ENCODE measurements at places on chromosomes 12 and 14.
A peak's percentile ranks its signal among the peaks of the same experiment; 100 is the strongest.

DNA sequence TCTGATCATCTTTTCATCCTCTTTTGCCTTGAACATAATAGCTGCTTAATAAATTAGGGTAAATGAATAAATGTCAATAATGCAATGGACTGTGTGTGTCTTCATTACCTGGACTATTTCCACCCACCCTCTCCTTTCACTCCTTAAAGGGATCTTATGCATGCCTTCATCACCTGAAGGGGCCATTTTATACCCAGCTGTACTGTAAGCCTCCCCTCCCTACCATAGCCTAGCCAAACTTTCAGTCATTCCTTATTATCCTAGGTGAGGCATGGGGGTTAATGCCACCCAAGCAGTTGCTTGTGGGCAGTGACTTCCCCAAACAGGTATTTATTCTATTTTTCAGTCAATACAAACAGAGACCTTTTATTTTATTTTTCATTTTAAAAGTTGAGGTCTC lies 127.8 kb upstream of the PARP11 start:
- no peak for DNase-seq

GRCh38 chr14:86518298-86518697 lies 988.4 kb downstream of the FLRT2 start:
- no peak for DNase-seq

DNA sequence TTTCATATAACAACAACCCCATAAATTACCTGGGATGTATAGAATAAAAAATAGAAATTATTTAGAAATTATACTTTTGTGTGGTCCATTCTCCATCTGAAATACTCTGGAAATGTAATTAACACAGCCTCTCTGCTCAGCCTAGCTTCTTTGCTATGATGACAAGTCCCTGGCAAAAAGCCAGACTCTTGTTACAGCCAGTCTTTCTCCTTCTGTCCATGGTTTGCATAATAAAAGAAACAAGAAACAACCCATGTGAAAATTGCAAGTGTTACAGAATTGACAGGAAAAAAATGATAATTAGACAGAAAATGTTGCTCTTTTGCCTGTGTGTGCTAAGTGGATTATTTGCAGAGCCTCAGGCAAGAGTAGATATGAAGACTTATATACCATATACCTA lies 61.3 kb downstream of the C12orf50 start:
- DNase-seq: no peak

DNA sequence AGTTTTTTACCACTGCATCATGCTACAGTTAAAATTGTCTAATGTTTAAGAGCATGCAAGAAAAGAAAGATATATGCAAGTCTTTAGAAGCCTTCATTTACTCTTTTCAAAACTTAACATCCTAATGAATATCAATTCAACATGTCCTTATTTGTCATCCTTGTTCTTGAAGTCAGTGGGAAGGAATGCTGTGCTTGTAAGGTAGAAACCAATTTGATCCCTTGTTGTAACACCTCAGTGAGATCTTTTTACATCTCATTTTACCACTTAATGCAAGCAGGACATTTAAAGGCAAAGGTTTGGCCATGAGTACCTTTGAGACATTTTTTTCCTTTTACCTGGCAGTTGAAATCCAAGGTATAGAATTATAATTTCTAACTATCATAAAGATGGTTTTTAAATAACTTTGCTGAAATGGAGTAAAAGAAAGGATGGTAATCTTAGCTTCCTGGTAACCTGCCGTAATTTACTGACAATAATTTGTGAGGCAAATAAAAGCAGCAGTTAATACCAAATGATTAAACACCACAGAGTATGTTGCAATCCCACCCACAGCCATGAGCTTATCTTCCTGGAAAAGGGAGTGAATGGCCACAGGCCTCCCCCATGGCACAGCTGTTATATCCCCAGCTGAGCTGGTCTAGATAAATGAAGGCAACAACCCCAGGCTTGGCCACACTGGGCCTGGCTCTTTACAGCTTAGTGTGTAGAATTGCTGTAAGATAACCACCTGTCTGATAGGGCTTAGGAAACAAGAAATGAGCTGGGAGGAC lies 33.2 kb upstream of the STRN3 start:
- DNase-seq: no peak

- no peak for DNase-seq
These were observed 11.1 kb upstream of the KRT1 start for GRCh38 chr12:52691076-52691840.

GRCh38 chr14:91679273-91679672 lies 52.6 kb downstream of the CATSPERB start:
- DNase-seq: no peak

DNA sequence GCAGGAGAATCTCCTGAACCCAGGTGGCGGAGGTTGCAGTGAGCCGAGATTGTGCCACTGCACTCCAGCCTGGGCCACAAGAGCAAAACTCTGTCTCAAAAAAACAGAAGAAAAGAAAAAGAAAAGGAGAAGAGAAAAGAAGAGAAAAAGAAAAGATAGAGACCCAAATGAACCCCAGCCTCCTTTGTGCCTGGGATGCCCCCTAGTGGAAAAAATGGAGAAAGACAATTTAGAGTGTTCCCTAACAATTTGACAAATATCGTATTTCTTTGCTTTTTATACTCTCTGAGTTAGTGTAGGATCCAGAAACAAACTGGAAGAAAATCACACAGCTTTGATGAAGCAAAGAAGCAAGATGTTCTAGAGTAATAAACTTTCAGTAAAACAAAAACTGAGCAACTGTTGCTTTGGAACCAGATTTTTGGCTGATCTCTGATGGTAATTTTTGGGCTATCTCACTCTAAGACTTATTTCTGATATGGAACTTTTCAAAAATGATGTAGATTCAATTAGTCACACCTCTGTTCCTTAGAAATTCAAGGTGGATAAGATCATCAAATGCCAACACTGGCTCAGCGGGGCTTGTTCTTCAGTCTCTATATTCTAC lies 18.6 kb upstream of the PRKAB1 start:
- DNase-seq: no peak

- no peak for DNase-seq
These were observed 9.0 kb downstream of the CCDC85C start for GRCh38 chr14:99595034-99595433.

- DNase-seq: peak; percentile 33
These were observed at the start of gene PKP2 for GRCh38 chr12:32896432-32897280. TSS of gene PKP2 (minus strand) at chr12:32896777. CDS start at chr12:32896731, 46 bp downstream.

DNA sequence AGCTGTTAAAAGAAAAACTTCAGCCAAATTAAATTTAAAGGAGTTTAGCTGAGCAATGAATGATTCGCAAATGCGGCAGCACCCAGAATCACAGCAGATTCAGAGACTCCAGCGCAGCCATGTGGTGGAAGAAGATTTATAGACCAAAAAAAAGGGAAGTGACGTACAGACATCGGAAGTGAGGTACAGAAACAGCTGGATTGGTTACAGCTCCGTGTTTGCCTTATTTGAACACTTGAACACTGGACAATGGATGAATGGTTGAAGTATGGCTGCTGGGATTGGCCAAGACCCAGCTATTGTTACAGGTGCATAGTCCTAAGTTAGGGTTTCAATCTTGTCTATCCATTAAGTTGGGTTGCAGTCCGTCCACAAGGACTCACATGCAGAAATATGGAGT lies 42.6 kb downstream of the GALNT8 start:
- no peak for DNase-seq

DNA sequence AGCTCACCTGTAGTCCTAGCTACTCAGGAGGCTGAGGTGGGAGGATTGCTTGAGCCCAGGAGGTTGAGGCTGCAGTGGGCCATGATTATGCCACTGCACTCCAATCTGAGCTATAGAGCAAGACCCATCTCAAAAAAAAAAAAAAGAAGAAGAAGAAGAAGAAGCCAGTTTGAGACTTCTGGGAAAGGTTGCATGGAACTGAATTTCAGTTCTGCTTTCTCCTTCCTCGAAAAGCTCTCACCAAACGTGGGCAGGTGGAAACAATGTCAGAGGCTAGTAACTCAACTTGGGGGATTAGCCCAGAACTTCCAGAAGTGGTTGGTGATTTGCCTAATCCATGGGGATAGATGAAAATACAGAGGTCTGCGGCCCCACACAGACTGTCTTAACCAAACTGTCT lies 18.7 kb downstream of the FLVCR2 start:
- no peak for DNase-seq

DNA sequence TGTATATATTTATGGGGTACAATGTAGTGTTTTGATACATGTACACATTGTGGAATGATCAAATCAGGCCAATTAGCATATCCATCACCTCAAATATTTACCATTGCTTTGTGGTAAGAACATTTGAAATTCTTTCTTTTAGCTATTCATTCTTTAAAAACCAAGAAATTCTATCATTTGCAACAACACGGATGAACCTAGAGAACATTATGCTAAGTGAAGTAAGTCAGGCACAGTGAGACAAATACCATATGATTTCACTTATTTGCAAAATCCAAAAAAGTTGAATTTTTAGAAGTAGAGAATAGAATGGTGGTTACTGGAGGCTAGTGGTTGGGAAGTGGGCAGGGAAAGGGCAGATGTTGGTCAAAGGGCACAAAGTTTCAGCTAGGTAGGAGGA lies 129.3 kb upstream of the PTPRQ start:
- DNase-seq: no peak

Data from DMS79 (cell line).